Activated T-helper 1 cell treated with anti-CD3 and anti-CD28 coated beads, Interleukin-12 subunit alpha, Interleukin-12 subunit beta, Interleukin-2, Interleukin-4 antibody, amounts not matched to agents 30 ng/mL and 10 ng/mL and 1 ng/mL, durations not matched to agents 14 hours and 24 hours and 36 hours (primary cell): ENCODE measurements at places on chromosomes 3 and 15.

- H3K4me1 ChIP-seq, result no peaks in the 10 kb centered on the region
- peaks cover 7% of the 10 kb centered on the region for H3K27me3 ChIP-seq
- H3K4me3 ChIP-seq, result no peak overlapping the region
- DNase-seq, result no peak
- H3K27ac ChIP-seq, result no peak overlapping the region
- H3K36me3 ChIP-seq, result no peaks in the 10 kb centered on the region
Observed at GRCh38 chr3:10653241-10653640, 147.9 kb upstream of the ATP2B2 start.

DNA sequence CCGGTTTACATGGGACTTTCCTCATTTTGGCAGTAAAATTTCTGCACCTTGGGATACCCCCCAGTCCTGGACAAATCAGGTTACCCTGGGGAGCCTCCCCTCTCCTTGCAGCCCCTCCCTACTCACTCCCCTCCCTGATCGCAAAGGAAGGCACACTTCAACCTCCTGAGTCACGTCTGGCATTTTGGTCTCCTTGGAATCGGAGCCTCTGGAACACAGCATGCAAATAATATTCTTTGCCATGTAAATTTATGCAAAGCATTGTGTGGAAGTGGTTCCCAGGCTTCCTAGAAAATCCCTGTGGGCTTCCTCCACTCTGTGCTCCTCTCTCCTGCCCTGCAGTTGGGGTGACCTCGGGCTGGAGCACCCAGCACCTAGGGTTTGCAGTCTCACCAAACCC lies 11.6 kb downstream of the SCN5A start:
- DNase-seq, result no peak
- peaks cover 7% of the 10 kb centered on the region for H3K27me3 ChIP-seq
- no peak overlapping the region for H3K4me3 ChIP-seq
- no peaks in the 10 kb centered on the region for H3K36me3 ChIP-seq
- no peak overlapping the region for H3K27ac ChIP-seq
- H3K4me1 ChIP-seq, result no peaks in the 10 kb centered on the region

DNA sequence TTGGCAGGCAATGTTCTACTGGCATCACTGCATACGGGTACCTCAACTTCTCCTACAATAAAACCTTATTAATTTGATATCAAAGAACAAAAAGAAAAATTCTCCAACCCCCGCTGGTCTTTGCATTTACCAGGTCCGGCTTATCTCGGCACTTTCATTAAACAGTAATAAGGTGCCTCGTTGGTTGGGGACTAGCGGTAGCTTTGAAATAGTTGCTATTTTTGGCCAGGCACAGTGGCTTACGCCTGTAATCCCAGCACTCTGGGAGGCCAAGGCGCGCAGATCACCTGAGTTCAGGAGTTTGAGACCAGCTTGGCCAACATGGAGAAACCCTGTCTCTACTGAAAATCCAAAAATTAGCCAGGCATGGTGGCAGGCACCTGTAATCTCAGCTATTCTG lies 32.0 kb upstream of the CGNL1 start:
- peaks cover 10% of the 10 kb centered on the region for H3K27me3 ChIP-seq
- H3K4me3 ChIP-seq, result no peak overlapping the region
- no peaks in the 10 kb centered on the region for H3K4me1 ChIP-seq
- H3K27ac ChIP-seq, result no peak overlapping the region
- DNase-seq, result no peak

GRCh38 chr3:15214758-15215157 lies 8.7 kb downstream of the CAPN7 start:
- H3K4me3 ChIP-seq, result no peak overlapping the region
- H3K36me3 ChIP-seq, result peaks cover 37% of the 10 kb centered on the region
- H3K4me1 ChIP-seq, result no peaks in the 10 kb centered on the region
- H3K27me3 ChIP-seq, result no peaks in the 10 kb centered on the region

DNA sequence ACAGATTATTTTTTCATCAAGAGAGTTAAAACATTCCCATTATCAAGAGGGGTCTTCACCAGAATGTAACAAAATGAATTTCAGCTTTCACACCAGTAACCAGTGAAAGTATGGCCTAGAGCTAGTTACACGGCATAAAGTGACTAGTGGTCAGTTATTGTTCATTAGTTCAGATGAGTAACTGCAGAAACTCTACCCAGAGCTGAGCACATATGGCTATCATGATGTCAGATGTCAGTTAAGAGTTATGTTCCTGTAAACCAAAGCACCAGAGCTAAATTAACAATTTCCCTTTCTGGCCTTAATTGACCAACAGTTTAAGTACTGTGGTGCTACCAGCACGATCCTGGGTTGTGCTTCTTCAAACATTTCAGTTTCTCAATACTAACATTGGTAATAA lies 6.6 kb upstream of the MRPS25 start:
- no peak overlapping the region for H3K27ac ChIP-seq
- DNase-seq, result no peak
- H3K36me3 ChIP-seq, result peaks cover 25% of the 10 kb centered on the region
- H3K4me1 ChIP-seq, result no peaks in the 10 kb centered on the region
- no peaks in the 10 kb centered on the region for H3K27me3 ChIP-seq

GRCh38 chr15:42057799-42058646 lies 36.3 kb downstream of the PLA2G4D start:
- no peak overlapping the region for H3K27ac ChIP-seq
- no peaks in the 10 kb centered on the region for H3K36me3 ChIP-seq

DNA sequence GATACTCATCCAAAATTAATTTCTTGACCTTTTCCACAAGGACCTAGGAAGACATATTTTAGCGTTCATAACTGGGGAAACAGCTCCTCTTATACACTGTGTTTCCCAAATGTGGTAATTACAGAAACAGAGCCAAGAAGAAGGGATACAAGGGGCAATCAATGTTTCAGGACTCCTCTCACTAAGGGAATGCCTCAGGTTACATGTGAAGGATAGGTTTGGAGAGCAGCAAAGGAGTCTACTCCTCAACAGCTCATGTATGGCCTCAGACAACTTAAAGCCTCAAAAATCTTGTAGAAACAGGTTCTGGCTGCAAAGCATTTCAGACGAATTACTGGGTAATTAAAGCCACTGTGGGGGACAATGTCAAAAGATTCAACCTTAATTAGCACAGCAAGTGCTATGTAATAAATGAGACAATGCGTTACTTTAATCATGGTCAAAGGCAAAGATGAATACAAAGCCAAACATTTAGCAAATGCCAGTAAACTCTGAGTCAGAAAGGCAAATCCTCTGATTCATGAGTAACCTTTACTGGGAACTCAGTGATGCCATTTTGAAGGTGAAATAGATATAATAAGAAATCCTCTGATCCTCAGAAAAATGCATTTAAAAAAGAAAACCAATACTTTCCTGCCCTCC lies 1111.2 kb downstream of the TUSC7 start:
- DNase-seq, result no peak
- H3K36me3 ChIP-seq, result no peaks in the 10 kb centered on the region
- no peak overlapping the region for H3K4me3 ChIP-seq
- no peak overlapping the region for H3K27ac ChIP-seq
- no peaks in the 10 kb centered on the region for H3K4me1 ChIP-seq

DNA sequence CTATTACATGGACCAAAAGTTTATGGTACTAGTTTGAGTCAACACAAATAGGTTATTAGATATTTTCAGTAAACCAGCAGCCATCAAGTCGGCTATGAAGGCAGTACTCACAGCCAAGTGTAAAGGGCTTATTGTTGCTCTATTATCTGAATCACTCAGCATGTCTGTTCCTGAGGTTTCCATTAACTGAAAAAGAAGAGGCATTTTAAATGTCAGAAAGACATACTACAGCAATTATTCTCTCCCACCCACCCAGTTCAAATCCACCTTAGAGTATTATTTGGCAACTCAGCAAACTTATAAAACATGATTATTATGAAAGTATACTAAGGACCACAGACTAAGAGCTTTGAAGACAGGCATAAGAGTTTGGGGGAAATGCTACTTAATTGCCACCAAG lies 93.1 kb downstream of the BTD start:
- no peak overlapping the region for H3K27ac ChIP-seq
- peaks cover 50% of the 10 kb centered on the region for H3K36me3 ChIP-seq
- no peaks in the 10 kb centered on the region for H3K27me3 ChIP-seq
- no peak overlapping the region for H3K4me3 ChIP-seq
- no peak for DNase-seq

DNA sequence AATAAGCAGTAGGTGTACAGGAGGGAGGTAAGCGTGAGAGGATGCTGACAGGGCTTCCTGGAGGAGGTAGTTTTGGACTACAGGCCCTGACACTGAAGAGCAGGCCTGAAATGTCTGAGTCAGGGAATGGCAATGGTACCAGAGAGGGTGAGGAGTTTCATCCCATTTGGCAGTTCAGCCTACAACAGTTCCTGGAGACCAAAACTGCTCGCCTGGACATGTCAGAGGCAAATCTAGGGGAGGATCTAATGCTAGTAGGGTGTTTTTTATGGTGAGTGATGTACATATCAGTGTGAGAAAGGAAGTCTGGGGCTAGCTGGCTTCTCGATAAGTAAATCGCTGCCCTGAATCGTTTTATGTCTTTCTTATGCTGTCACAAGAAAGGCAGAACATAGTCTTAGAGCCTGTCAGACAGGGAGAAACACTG lies 13.8 kb upstream of the TNFSF10 start:
- peaks cover 68% of the 10 kb centered on the region for H3K4me1 ChIP-seq
- H3K36me3 ChIP-seq, result peaks cover 8% of the 10 kb centered on the region
- peak overlapping the region; percentile 62 for H3K4me3 ChIP-seq
- no peaks in the 10 kb centered on the region for H3K27me3 ChIP-seq

DNA sequence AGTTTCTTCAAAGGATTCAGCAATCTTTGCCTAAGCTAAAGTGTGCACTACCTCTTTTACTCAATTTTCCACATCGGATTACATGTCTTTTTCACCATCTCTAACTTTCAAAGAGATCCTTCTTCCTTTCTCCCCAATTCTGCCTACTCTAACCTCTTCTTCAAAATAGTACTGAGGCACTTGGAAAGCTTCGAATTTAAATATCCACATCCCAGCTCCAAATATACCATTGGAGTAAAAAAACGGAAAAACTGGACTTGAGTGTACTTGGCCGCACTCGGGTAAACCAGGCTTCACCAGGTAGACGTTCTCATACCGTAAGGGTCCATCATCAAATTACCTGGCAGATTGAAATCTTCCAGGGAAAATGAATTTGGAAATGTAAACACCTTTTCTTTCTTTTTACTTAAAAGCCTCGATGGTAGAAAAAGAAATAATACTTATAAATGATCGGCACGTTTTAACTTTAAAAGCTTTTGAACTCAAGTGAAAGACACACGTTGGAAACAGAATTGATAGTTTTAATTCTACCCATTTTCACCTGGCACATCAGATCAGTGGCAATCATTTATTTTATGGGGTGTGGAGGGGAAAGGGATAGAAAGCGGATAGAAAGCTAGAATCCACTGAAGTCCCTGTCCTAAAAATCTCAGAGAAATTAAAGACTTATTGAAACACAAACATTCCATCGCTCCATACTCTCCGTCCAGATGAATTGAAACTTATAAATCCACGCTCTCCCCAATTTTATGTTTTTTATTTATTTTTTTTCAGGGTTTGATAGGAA lies 8.2 kb upstream of the MEIS2 start:
- H3K36me3 ChIP-seq, result no peaks in the 10 kb centered on the region
- no peaks in the 10 kb centered on the region for H3K4me1 ChIP-seq
- H3K27ac ChIP-seq, result no peak overlapping the region
- no peak overlapping the region for H3K4me3 ChIP-seq
- H3K27me3 ChIP-seq, result peaks cover 76% of the 10 kb centered on the region
- DNase-seq, result no peak

GRCh38 chr3:13042715-13043271 lies 30.4 kb downstream of the IQSEC1 start:
- H3K4me3 ChIP-seq, result no peak overlapping the region
- H3K27me3 ChIP-seq, result peaks cover 4% of the 10 kb centered on the region
- no peaks in the 10 kb centered on the region for H3K36me3 ChIP-seq
- DNase-seq, result no peak

GRCh38 chr15:75032395-75032794 lies 9.0 kb downstream of the PPCDC start:
- no peak for DNase-seq
- H3K36me3 ChIP-seq, result peaks cover 24% of the 10 kb centered on the region

DNA sequence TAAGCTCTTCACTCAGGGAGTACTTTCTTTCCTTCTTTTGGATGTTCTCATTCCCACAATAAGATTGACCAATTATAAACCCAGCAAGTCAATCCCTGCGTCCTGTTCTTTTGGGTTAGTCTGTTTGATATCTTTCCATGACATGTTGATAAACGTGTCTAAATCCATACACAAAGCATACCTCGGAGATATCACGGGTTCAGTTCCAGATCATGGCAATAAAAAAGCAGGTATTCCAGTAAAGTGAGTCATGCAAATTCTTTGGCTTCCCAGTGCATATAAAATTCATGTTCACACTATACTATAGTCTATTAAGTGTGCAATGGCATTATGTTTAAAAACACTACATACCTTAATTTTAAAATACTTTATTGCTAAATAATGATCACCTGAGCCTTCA lies 667.7 kb downstream of the MAGI1 start:
- H3K4me3 ChIP-seq, result no peak overlapping the region
- H3K27ac ChIP-seq, result no peak overlapping the region
- no peaks in the 10 kb centered on the region for H3K27me3 ChIP-seq
- no peaks in the 10 kb centered on the region for H3K4me1 ChIP-seq
- no peaks in the 10 kb centered on the region for H3K36me3 ChIP-seq

DNA sequence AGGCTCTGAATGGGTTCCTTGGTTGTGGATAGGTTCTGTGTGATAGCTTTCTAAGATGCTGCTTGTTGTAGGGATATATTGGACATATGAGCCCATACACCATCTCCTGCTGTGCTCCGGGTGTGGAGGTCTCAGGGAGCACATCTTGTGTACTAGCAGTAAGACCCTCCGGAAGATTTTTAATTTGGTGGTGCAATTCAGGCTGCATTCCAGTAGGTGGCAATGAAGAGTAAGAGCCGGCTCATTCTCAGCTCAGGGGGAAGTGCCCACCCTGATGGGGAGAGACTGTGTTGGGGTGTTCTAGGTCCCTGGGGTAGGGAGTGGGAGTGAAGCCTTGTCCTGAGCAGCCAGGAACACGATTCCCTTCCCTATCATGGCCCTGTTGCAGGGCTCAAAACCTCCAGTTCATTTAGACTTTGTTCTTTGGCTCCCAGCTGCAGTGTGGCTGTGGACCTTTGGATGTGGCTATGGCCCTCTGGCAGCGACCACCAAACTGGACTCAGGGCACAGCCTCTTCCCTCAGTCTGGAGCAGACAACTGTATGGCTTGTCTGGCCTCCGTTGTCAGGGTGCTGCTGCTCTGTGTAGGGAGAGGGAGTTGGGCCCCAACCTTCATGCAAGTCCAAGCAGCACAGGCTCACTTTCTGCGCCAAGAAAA lies 104.7 kb downstream of the UNC13C start:
- no peaks in the 10 kb centered on the region for H3K4me1 ChIP-seq
- peaks cover 2% of the 10 kb centered on the region for H3K27me3 ChIP-seq
- no peak overlapping the region for H3K4me3 ChIP-seq
- H3K27ac ChIP-seq, result no peak overlapping the region

- H3K27ac ChIP-seq, result no peak overlapping the region
- no peaks in the 10 kb centered on the region for H3K36me3 ChIP-seq
- H3K4me3 ChIP-seq, result no peak overlapping the region
- DNase-seq, result no peak
- no peaks in the 10 kb centered on the region for H3K4me1 ChIP-seq
Observed at GRCh38 chr3:8509961-8510360, 8.3 kb downstream of the LMCD1 start.

- peak overlapping the region; percentile 33 for H3K27ac ChIP-seq
- DNase-seq, result no peak
- no peaks in the 10 kb centered on the region for H3K27me3 ChIP-seq
- no peak overlapping the region for H3K4me3 ChIP-seq
- peaks cover 10% of the 10 kb centered on the region for H3K4me1 ChIP-seq
Observed at GRCh38 chr15:90489514-90489913, 40.2 kb upstream of the CRTC3 start.
